WERI-Rb-1 (cell line): ENCODE measurements at places on chromosomes 7 and 10.

- no peak for DNase-seq
Measured at GRCh38 chr7:6157685-6158423, 114.6 kb downstream of the CYTH3 start.

DNA sequence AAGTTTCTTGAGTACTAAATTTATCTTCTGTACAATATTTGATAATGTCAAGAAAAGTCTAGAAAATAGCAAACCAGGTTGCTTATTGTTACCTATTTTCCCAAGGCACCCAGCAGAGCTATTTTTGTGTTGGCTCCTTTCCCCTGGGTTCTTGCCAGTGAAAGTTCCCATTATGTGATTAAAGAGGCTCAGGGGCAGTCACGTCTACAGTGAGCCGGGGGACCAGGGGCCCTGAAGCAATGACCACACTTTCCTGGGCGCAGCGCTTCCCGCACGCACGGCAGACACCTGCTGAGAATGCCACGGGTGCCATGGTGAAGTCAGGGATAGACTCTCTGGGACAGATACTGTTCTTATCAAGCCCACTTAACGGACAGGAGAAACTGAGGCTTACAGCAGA is 10.4 kb upstream of the CNPY1 start:
- DNase-seq, result no peak

DNA sequence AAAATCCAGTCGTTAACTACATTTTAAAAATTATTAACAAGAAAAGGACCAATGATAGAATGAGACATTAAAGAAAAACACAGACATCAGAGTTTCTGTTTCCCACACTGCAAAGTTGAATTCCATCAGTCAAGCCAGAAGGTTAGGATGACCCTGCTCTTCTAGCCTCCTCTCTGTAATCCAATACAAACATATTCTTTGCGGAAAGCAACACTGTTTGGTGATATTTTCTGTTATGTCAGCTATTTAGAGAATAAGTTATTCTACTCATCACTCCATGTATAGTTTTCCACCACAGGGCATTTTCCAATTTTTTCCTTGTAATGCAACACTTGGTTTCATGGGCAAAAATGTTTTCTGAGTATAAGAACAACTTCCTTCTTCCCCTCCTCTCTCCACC is 152.3 kb downstream of the EVX1 start:
- no peak for DNase-seq

- no peak for DNase-seq
Measured at GRCh38 chr7:95253986-95254385, 70.3 kb downstream of the PON1 start.

DNA sequence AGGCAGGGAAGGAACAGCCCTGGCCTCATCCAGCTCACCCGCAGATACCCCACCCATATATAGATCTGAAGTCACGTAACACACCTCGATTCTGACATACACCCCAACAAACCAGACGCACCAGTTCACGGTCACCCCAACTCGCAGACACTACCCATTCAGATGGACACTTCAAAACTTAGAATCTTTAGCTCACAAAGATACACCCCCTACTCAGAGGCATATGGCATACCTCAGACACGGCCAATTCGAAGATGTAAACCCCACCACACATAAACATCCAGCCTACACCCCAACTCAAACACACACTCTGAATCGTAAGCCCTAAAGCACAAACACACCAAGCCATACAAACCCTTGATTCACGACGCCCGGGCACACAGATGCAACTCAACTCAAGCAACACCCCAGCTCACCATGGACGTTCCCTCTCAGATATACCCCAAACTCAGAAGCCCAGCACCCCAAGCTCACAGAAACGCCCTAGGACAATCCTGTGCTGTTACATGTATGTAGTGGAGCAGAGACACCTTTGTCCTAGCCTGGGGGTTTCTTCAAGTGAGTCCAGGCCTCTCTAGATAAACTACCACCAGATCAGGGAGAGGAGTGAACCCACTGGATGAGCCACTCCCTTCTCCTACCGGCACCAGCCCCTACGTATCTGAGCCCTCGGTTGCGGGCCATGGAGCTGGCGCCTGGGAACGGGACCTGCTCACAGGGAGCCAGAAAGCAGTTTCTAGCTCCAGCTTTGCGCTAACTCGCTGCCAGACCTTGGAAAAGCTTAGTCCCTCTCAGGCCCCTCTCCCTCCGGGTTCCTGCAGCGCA is 8.8 kb downstream of the PSD start:
- DNase-seq, result no peak
